Cortex of kidney (tissue), 1 donor: ENCODE measurements at places on chromosomes 13 and 19.

- no peak for DNase-seq
Measured at GRCh38 chr13:44368062-44368591, 5.5 kb upstream of the SERP2 start.

DNA sequence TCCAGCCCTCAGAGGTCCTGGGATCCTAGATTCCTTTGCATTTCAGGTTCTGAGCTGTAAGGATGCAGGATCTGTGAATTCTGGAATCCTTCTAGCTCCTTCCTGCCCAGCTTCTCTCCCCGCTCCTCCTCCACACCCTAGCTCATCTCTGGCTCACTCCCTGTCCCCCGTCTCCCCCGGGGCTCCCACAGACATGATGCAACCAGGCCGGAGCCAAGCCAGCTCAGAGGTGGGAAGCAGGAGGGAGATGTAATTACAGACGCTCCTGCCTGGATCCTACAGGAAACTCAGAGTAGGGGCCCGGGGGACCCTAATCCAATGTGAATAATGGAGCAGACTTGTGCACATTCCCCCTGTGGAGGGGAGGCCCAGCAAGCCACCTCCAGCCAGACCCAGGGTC lies 4.5 kb downstream of the GNG8 start:
- no peak for DNase-seq

DNA sequence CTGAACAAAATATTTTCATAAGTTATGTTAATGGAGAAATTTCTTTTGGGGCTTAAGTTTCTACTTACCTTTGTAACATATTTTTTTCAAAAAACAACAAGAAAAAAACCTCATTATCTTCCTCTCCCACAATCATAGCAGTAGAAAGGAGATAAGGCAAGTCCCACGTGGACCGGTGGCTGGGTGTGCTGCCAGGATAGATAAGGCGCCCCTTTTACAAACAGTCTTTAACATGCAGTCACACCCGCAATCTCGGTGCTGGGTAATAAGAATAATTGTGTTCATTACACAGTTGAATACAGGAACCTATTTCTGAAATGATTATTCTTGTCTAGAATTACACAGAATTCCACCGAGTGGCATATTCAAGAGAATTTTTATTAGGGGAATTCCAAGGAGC lies 1202.3 kb downstream of the UQCRFS1 start:
- no peak for DNase-seq

DNA sequence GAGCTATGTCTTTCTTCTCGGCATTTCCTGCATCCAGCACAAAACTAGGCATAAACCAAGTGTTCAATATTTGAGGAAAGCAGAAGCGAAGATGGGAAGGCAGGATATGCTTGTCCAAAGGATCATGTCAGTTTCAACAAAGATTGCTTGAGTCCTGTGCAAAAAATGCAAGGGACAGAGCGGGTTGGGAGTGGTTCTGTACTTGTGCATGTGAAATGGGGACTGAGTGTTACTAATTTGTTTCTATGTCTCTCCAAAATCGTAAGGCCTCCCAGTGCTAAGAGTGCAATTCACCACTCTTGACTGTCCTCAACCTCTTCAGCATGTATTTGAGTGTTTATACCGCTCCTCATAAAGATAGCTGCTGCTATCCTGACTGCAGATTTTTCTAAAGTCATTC lies 166.2 kb downstream of the DLEU7 start:
- DNase-seq, result no peak

GRCh38 chr13:48641404-48641803 lies 12.3 kb upstream of the CYSLTR2 start:
- DNase-seq, result no peak

- no peak for DNase-seq
Measured at GRCh38 chr19:19568802-19569756, 31.0 kb downstream of the CILP2 start.
